ENCODE measurements at places on chromosomes 4 and X.

- DNase-seq = no peak
Observed at GRCh38 chr4:78734441-78735162, 41.5 kb upstream of the BMP2K start.

GRCh38 chrX:130915302-130915701, 12.3 kb upstream of the ENOX2 start:
- DNase-seq = no peak

GRCh38 chr4:143381189-143382118, 44.8 kb downstream of the GAB1 start:
- DNase-seq = no peak

DNA sequence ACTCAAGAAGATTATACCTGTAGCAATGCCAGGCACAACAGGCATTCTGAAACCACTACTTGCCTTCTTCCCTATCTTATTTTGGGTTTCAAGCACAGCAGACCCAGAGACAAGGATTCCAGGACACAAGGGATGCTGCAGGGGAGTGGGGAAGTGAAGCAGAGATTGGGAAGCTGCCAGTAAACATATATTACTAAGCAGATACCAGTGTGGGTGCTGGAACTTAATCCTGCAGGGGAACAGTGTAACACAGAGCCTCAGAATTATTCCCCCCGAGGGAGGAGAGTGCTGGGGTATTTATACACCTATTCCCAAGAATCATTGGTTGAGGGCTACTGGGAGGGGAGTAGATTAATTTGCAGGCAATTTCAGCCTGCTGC, 33.3 kb upstream of the MAML3 start:
- no peak for DNase-seq

DNA sequence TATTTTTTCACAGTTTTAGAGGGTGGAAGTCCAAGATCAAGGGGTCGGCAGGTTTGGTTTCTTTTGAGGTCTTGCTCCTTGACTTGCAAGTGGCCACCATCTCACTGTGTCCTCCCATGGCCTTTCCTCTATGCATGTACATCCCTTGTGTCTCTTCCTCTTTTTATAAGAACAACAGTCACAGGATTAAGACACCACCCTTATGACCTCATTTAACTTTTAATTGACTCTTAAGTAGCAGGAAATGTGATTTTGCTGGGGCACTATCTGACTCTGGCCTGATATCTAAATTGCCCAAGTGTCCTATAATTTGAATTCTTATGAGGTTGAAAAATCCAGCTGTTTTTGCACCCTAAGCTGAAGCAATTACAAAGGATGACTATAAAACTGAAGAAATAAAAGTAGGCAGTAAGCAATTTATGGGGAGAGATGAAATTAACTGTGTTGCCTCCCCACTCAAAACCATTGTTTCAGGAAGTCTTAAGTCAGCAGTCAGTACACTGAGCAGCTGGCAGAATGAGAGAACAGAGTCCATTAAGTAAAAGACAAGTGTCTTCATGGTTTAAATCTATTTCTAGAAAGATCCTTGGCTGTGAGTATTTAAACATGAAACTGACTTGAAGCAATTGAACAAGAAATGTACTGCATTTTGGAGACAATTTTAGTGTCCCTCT, 601.3 kb downstream of the SPRY1 start:
- no peak for DNase-seq

GRCh38 chr4:184099000-184099399, 118.7 kb downstream of the ENPP6 start:
- DNase-seq = no peak

DNA sequence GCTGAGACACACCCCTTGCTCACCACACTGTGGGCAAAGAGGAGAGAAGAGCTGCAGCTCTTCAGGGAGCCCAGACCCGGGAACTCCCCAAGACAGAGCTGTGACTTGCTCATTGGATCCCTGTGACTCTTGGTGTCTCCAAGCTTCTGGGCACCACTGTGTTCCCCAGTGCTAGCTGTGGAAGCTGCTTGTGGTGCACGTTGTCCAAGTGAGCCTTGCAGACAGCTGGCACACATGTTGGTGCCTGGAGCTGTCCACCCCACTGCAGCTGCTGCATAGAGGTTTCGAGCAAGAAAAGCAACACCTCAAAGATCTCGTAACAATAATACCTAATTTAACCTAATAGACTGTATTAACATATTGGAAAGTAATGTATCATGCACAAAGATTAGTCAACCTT, 1089.3 kb downstream of the PCDH18 start:
- DNase-seq = no peak

- no peak for DNase-seq
Observed at GRCh38 chr4:161892951-161893350, 270.8 kb downstream of the FSTL5 start.

GRCh38 chrX:101617211-101618191, at the start of gene ARMCX6:
Gene ARMCX6, minus strand, starts transcription at chrX:101618000. Its CDS starts 1,380 bp downstream, at chrX:101616620.
- DNase-seq = peak; percentile 0

DNA sequence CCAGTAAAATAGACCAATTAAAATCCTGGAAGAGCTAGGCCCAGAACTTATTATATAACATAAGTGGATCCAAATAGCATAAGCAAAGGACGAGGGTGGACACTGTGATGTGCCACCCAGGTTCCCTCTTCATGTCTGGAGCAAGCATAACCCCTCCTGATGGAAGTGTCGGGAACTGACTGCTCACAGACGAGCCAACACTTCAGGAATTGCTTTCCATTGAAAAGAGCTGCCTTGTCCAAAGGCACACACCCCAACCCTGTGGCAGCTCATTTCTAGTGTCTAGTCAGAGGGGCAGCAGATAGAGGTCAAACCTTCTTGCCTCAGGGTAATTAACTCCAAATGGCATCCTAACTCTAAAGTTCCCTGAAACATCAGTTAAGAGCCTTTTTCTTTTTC, 15.3 kb downstream of the DDIT4L start:
- DNase-seq = no peak

DNA sequence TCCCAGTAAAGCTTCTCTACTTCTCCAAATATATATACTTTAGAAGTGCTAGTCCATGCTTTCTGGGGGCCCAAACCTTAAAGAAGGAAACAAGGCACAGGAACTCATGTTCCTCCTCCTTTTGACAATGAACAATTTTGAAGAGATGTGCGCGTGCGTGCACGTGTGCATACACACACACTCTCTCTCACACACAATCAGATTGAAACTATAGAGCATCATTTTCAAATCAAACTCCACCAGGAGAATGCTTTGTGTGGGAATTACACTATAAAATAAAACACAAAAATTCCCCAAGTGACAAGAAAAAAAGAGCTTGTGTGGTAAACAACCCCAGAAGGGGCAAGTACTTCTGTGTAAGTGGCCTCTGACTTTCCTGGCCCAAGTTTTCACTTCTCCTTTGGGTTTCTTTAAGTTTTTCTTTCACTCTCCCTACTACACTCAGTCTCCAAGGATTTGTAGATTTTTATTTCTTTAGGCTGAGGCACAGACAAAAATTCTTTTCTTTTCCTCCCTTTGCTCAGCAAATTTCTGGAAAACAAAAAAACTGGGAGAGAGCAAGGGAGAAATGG, 46.6 kb upstream of the SHISA3 start:
- no peak for DNase-seq

GRCh38 chr4:2408401-2408958, 10.0 kb downstream of the ZFYVE28 start:
- no peak for DNase-seq

DNA sequence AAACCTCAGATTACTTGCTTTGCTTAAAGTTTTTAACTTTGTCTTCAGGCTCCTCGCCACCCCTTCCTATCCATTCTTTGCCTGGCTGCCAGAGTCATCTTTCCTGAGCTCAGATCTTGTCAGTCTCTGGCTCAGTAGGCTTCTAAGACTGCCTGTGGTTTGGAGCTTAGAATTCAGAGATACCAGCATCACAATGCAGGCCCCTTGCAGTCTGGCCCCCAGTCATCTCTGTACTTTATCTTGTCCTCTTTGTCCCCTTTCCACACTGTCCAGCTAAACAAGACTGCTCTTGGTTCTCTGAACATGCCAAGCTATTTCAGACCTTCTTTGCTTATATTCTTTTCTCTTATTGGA, 3.0 kb downstream of the KIAA0232 start:
- no peak for DNase-seq

- no peak for DNase-seq
Observed at GRCh38 chrX:17846045-17846444, 15.1 kb downstream of the RAI2 start.

- no peak for DNase-seq
Observed at GRCh38 chr4:167613381-167613780, 379.1 kb upstream of the SPOCK3 start.

GRCh38 chr4:101081695-101082369, 265.5 kb downstream of the PPP3CA start:
- DNase-seq = no peak

DNA sequence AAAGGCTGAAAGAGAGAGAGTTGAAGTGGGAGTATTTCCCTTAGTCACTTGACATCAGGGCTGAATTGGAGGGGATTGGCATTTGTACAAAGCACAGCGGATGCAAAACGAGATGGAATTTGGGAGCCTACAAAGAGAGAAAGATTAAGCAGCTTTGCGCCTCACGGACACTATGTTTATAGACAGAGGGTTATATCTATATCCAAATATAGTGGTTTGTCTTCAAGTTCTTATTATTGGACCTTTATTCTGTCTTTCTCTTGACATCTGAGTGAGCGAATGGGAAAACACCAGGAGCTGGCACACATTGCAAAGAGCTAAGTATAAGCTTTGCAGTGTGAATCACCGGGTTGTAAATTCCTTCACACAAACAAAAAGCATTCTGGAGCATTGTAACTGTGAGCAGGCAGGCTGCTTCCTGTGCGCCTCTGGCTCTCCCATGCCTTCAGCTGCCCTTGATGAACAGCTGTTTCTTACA, 500.2 kb downstream of the STIM2 start:
- no peak for DNase-seq

GRCh38 chr4:108683479-108683878, 33.1 kb downstream of the OSTC start:
- no peak for DNase-seq

DNA sequence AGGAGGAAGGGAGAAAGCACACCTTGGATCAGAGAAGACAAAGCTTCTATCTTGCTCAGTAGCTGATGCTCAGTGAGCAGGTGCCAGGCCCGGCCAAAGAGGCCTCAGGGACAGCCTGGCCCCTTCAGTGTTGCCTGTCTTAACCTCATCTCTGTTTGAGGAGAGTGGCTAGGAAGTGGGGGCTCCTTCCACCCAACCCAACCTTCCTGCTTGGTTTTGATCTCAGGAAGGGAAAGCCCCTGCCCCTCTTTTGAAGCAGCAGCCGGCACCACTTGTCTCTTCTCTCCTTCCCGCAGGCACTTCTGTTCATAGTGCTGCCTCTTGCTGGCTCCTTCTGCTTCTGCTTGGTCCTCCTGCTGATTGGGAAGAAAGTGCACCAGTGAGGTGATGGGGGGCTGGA, 2.4 kb upstream of the AFF2 start:
- no peak for DNase-seq

DNA sequence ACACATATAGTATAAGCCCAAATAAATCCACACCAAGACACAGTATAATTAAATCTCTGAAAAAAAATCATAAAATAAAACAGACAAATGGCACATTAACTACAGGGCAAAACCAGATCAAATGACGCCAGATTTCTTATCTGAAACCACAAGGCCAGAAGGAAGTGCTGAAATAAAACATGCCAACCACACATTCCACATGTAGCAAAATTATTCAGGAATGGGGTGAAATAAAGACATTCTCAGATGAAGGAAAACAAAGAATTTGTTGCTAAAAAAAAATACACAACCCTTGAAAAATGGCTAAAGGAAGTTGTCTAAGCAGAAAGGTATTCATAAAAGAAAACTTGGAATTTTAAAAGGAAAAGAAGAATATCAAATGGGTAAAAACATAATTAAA, 4.5 kb upstream of the DCAF12L1 start:
- no peak for DNase-seq

DNA sequence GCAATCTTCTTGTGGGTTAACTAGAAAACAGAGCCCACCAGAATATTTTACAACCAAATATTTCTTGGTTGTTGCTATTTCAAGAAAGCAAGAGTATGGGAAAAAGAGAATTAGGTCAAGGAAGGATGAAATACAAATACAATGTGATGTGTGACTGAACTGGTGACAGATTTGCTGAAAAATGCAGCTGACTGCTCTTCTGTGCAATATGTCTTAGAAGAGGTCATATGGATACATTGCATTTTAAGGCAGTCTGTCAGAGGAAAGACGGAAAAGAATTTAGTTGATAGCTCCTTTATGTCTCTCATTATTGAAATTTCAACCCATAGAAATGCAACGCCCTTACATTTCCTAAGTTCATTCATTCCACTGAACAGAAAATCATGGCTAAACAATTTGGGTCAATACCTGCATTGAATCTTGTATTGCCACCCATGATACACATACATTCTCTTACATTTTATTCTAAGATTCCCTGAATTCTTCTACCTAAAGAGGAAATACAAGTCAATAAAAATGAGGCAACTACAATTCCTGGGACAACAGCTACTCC, 423.1 kb downstream of the ADAM29 start:
- DNase-seq = no peak

- no peak for DNase-seq
Observed at GRCh38 chrX:48573690-48574269, 504 bp upstream of the RBM3 start.

DNA sequence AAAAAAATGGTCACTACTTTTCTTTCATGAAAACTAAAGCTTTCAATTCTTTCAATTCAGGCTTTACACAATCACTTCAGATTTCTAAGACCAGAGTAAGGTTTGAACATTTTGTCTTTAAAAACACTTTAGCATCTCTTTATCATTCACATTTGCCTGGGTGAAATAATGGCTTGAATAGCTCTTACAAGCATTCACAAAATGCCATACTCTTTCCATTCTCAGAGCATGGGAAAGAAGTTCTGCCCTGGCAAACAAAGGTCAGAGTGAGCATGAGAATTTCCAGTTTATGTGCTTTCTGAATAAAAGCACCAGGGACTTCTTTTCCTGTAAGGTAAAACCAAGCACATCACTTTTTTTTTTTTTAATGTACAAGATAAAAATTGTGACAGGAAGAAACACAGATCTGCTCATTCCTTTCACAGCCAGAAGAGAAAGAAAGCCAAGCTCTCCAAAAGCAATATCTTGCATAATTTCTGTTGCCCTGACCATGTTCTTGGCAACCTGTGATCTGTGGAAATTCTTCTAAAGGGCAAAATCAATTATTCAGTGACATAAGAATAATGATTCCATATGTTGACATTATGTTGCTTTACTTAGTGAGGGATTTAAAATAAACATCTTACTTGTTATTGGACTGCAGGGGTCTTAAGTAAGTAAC, 64.8 kb downstream of the CD40LG start:
- DNase-seq = no peak

- DNase-seq = no peak
Observed at GRCh38 chr4:121822796-121823504, 733 bp downstream of the CCNA2 start.

- DNase-seq = no peak
Observed at GRCh38 chrX:40152741-40153344, 55.1 kb upstream of the BCOR start.

GRCh38 chr4:39563346-39563847, 36.2 kb upstream of the UGDH start:
- no peak for DNase-seq

- no peak for DNase-seq
Observed at GRCh38 chr4:73607375-73608033, 12.7 kb downstream of the RASSF6 start.
